D341Med (cell line): ENCODE measurements at places on chromosomes 11 and 22.

DNA sequence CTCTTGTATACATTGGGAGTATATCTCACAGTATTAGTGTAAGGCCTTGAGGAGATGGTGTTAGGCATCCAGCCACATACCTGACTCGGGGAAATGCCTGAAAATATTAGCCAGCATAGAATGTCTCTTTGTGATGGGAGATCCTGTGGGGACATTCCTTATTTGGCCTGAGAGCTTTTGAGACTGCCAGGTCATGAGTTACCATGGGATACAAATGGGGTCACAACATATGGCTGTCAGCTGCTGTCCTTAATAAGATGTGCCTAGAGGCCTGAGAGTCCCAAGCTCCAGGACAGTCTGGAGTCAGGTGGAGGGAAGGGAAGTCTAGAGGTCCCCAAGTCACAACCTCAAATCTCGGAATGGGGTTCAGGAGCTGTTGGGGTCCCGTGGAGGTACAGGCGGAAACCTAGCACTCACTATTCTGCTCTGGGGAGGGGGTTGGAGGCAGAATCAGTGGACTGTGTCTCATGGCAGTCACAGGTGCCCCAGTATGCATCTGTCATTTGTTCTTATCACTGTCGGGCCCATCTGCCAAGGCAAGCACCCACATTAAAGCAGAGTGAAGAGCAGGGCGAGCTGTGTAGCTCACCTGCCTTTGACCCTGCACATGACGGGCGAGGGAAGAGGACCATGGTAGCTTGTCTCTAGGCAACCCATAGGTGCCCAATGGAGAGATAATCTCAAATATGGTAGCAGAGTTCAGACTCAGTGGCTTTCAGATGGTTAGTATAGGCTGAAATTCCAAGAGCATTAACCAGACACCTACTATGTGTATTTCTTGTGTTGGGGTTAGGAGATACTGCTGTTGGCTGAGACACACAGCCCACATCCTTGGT is 29.9 kb downstream of the KCNQ1OT1 start:
- no peak for DNase-seq

GRCh38 chr11:13216019-13216710 is 61.4 kb upstream of the BMAL1 start:
- DNase-seq: no peak

DNA sequence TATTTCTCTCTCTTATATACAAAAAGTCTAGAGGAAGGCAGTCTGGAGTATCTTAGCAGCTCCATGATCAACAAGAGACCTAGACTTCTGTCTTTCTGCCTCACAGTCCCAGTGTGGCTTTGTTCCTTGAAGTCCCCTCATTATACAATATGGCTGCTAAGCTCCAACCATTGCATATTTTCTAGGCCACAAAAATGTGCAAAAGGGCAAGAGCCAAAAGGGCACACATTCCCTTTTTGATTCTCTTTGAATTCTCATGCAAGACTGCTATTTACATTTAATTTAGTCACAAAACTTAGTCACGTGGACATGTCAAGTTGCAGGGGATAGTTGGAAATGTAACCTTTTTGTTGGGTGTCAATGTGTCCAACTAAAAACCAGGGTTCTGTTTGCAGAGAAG is 64.2 kb upstream of the OLFML1 start:
- DNase-seq: no peak

GRCh38 chr11:27705873-27706820 is 5.9 kb upstream of the BDNF start:
- peak; percentile 69 for DNase-seq

GRCh38 chr11:102709201-102709945 is 3.8 kb upstream of the MMP27 start:
- no peak for DNase-seq

GRCh38 chr22:17786435-17787161 is 12.3 kb upstream of the BID start:
- no peak for DNase-seq

DNA sequence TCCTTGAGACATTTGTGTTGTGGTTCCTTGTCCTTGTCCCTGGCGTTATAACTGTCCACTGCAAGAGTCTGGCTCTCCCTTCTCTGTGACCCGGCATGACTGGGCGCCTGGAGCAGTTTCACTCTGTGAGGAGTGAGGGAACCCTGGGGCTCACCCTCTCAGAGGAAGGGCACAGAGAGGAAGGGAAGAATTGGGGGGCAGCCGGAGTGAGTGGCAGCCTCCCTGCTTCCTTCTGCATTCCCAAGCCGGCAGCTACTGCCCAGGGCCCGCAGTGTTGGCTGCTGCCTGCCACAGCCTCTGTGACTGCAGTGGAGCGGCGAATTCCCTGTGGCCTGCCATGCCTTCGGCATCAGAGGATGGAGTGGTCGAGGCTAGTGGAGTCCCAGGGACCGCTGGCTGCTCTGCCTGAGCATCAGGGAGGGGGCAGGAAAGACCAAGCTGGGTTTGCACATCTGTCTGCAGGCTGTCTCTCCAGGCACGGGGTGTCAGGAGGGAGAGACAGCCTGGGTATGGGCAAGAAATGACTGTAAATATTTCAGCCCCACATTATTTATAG is 23.0 kb downstream of the MYBPC3 start:
- peak; percentile 37 for DNase-seq

DNA sequence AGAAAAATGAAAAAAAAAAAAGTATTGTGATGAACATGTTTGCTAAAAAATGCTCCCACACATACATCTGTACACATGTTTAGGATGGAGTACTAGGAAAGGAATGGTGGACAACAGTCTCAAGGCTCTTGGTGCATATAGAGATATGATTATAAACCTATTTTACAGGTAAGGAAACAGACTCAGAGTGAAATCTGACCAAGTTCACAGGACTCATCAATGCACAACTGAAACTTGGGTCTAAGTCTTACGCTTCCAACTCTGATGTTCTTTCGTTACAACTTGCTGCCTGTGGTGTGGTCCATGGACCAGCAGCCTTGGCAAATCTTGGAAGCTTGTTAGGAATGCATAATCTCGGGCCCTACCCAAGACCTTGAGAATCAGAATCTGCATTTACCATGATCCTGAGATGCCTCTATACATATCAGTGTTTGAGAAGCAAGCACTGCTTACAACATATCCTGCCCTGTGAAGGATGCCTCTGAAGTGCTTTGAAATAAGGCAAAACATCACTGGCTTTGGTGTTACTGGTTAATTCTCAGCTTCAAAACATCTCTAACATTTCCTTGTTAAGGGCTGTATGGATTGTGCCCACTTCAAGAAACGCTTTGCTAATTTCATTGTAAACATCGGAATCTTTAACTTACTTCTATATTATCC is 39.9 kb upstream of the NUP160 start:
- DNase-seq: no peak

GRCh38 chr22:46346680-46347405 is 11.3 kb downstream of the TRMU start:
- no peak for DNase-seq

GRCh38 chr22:30906411-30906810 is 62.2 kb downstream of the MORC2 start:
- peak; percentile 15 for DNase-seq

- no peak for DNase-seq
Measured at GRCh38 chr11:32310214-32310601, 125.1 kb downstream of the WT1 start.

GRCh38 chr11:19080579-19080993 is 20.1 kb upstream of the MRGPRX2 start:
- DNase-seq: no peak

DNA sequence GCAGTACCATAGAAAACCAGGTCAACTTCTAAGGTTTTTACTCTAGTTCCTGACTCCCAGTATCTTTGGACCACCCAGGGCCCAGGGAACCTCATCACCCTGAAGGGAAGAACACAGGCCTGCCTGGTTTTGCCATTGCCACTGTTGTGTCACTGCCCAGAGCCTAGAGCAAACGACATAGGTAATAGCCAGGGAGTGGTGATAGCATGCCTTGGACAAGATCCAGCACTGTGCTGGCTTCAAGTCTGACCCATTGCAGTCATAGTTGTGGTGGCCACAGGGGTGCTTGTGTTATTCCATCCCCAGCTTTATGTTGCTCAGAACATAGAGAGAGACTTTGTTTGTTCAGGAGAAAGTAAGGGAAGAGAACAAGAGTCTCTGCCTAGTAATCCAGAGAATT is 2310.2 kb downstream of the LRRC4C start:
- DNase-seq: no peak

DNA sequence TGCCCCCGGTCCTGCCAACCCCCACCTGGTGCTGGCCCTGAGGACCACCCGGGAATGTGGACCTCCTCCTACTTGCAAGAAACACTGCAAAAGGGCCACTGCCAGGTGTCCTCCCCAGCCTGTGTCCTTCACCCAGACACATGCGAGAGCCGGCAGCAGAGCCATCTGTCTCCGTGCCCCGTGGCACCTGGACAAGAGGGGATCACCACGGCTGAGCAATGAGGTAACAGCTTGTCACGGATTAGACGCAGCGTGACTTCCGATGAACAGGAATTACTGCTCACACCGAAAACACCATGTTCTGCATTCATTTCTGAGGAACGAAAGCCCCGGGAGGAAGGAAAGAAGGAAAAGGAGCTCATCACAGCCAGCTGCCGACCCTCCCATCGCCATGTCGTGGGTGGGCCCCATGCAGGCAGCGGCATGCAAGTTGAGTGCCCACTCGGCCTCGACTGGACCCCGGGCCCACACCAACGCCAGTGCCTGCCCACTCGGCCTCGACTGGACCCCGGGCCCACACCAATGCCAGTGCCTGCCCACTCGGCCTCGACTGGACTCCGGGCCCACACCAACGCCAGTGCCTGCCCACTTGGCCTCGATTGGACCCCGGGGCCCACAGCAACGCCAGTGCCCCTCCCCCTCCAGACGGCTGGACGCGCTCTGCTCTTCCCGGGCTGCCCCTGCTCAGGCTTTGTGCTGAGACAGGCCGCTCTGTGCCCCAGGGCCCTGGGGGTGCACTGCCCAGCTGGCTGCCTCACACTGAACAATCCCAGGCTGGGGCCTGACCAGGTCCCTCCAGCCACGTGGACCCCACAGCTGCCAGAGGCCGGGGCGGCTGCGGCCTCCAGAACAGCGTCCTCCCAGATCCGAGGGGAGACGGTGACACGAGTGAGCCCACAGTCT is 22.0 kb downstream of the CHID1 start:
- peak; percentile 86 for DNase-seq

- no peak for DNase-seq
Measured at GRCh38 chr11:579830-580601, 3.7 kb downstream of the PHRF1 start.

DNA sequence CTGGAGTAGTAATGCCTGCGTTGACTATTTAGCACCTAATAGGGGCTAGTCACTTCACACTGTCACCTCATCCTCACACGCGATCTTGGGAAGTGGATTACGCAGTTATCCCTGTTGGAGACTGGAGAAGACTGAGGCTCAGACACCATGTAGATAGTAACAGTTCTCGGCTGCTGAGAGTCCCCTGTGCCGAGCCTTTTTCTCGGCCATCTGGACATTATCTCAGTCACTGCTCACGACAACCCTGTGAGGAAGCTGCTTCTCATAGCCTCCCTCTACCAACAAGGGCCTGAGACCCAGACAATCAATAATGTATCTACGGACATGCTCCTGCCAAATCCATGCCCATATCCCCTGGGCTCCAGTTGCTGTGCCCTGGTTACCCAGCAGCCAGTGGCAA is 25.9 kb downstream of the SCUBE1 start:
- DNase-seq: no peak

GRCh38 chr11:64971421-64972233 is at the start of gene MAJIN:
TSS of gene MAJIN (minus strand) at chr11:64972108. CDS start at chr11:64959405, 12,703 bp downstream.
- no peak for DNase-seq

GRCh38 chr11:40190294-40190693 is 1269.2 kb downstream of the LRRC4C start:
- no peak for DNase-seq

DNA sequence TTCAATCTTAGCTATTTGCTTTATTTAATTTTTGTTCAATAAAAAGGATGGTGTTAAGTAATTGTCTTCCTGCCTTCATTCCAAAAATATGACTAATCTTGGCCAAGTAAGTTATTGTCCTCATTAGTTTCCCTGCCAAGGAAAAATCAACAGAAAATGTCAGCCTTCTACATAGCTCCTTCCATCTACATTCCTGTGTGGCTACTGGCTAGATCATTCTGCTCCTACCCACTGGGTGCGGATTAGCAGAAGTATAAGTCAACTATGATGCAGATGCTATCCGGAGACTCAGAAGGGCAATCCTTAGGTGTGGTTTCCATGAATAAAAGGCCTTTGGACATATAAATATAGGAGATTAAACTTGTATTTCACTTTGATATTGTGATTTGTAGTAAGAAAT is 154.4 kb downstream of the SBF2 start:
- DNase-seq: no peak

DNA sequence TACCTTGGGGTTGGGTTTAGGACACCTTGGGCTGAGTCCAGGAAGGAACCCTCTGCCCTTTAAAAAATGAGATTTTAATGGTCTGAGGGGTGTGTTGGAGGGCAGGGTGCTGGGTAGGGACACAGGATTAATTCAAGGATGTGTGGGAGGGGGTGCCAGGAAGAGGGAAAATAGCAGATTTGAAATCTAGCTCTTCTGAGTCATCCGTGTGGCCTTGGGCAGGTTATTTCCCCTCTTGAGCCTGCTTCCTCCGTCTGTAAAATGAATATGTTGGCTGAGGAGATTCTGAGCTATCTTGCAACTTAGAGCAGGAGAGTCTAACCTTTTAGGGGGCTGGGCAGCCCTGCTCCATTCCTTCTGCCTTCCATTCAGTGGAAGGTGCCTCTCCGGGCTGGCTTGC is 3.0 kb downstream of the TSPAN18 start:
- no peak for DNase-seq

DNA sequence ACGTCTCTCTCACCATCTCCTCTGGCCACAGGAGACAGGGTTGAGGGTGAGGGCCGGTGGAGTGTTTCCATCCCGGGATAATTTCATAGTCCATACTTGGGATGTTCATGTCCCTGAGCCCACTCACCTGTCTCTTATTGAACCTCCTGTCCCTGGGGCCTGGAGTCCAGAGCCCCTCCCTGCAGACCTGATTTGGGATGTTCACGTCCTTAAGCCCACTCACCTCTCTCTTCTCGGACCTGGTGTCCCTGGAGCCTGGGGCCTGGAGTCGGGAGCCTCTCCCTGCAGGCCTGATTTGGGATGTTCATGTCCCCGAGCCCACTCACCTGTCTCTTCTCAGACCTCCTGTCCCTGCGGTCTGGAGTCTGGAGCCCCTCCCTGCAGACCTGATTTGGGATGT is 868.2 kb downstream of the BRD1 start:
- no peak for DNase-seq

DNA sequence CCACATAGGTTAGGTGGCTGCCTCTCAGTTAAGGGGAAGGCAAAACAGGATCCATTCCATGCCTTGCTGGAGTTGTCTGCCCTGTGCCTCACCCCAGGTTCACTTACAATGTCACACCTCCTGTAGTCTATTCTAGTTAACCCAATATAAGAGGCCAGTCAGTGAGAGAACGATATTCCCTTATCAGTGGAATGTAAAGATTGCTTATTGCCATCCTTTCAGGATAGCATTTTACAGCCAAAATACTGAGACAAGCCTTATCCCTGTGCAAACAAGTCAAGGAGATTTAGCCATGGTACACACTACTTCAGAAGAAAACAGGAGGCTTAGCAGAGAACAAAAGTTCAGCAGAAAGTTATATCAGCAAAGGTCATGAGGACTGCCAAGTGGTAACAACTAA is 5.5 kb downstream of the CYP2R1 start:
- DNase-seq: no peak

- no peak for DNase-seq
Measured at GRCh38 chr22:40325315-40325714, 21.0 kb upstream of the ADSL start.

- DNase-seq: no peak
Measured at GRCh38 chr22:40050258-40050657, 55.5 kb downstream of the FAM83F start.
